Stimulated activated CD8-positive, alpha-beta memory T cell treated with anti-CD3 and anti-CD28 coated beads, Interleukin-2, amount 100 ng/mL, for 48 hours (primary cell): ENCODE measurements at places on chromosomes 13 and 19.

DNA sequence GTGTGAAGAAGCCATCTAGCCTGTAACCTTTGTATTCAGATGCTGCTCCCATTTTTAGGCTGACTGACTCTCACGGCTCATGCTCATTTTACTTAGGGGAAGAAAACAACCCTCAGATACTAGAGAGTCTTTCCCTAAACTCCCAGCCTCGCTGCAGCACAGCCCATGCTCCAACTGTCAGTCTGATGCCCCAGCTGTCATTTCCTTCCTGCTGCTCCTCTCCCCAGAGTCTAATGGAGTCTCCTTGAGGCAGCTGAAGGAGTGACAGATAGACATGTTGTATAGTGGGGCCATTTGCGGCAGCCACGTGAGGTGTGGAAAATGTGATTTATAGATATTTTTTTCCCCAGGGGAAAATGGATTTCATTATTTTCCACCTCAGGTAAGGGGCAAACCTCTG lies 59.2 kb upstream of the OLFM4 start:
- no peak for DNase-seq

GRCh38 chr19:33468361-33469170 lies 53.0 kb downstream of the PEPD start:
- no peak for DNase-seq

GRCh38 chr19:4557971-4558941 lies 1.2 kb downstream of the SEMA6B start:
- DNase-seq = no peak

DNA sequence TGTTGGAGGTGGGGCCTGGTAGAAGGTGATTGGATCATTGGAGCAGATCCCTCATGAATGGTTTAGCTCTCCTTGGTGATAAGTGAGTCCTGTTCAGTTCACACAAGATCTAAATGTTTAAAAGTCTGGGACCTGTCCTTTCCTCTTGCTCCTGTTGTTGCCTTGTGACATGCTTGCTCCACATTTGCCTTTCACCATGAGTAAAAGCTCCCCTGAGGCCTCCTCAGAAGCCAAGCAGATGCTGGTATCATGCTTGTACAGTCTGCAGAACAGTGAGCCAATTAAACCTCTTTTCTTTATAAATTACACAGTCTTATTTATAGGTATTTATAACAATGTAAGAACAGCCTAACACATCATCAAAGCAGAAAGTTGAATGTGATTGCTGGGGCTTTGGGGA lies 24.2 kb upstream of the RFC3 start:
- DNase-seq = no peak

DNA sequence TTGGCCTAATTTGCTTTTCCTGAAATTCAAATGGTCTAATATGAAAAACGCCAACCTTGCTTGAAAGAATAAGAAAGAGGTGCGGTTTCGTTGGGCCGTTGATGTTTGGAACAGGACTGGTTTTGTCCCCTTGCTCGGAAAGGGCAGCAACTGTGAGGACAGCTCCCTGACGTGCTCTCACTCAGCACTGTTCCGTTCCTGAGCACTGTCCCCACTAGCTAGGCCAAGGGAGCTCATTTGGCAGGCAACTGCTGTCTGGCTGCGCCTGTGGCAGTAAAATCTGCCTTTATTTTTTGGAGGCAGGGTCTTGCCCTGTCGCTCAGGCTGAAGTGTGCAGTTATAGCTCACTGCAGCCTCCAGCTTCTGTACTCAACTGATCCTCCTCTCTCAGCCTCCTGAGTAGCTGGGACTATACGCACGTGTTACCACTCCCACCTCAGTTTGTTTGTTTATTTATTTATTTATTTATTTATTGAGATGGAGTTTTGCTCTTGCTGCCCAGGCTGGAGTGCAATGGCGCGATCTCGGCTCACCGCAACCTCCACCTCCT lies 4.5 kb downstream of the LDLR start:
- no peak for DNase-seq

DNA sequence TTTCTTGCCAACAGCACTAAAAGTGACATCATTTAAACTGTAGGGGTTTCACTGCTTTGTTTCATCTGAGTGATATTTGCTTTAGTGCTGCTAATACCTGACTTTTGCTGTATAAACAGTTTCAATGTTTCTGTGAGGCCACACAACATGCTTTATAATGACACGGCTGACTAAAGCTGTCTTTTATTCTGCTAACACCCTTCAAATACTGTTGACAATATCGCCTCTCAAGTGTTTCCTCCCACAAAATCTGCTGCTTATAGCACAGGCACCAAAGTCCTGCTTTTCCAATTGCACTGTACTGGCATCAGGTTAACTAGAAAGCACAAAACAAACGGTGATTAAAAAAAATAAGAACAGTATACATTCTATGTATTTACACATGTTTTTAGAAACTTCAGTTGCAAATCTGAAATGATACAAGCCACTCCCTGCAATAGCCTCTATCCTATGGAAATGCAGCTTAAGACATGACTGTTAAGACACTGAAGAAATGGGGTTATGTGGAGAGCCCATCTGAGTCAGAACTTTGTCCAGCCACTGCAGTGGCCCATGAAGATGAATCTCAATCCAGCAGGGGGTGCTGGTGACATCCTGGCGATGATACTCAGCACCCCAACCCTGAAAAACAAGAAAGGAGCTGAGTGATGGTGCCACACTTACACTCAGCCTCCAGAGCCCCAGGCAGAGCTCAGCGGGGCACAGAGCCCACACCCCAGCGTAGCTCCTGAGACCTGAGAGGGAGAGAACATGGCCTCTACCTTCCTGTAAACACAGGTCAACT lies 29.4 kb downstream of the RFXAP start:
- DNase-seq = peak; percentile 2

GRCh38 chr19:6602729-6603114 lies 11.8 kb upstream of the CD70 start:
- no peak for DNase-seq

GRCh38 chr19:49339301-49340068 lies 4.3 kb downstream of the CD37 start:
- no peak for DNase-seq

DNA sequence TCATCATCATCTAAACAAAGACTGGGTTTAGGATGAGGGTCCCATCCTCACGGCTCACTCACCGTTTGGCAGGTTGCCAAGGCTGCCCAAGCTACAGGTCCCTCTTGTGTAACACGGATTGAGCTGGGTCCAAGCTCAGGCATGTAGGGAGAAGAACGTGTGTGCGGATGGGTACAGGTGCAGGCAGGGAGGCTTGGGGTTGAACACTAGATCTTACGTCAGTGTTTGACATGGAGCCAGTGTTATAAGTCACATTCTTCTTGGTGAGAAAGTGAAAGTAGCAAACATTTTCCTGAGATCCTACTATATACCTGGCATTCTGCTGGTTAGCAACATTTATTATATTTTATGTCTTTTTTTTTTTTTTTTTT lies 136.8 kb upstream of the RNF113B start:
- no peak for DNase-seq

GRCh38 chr19:16338470-16339360 lies 14.1 kb downstream of the KLF2 start:
- DNase-seq = no peak

DNA sequence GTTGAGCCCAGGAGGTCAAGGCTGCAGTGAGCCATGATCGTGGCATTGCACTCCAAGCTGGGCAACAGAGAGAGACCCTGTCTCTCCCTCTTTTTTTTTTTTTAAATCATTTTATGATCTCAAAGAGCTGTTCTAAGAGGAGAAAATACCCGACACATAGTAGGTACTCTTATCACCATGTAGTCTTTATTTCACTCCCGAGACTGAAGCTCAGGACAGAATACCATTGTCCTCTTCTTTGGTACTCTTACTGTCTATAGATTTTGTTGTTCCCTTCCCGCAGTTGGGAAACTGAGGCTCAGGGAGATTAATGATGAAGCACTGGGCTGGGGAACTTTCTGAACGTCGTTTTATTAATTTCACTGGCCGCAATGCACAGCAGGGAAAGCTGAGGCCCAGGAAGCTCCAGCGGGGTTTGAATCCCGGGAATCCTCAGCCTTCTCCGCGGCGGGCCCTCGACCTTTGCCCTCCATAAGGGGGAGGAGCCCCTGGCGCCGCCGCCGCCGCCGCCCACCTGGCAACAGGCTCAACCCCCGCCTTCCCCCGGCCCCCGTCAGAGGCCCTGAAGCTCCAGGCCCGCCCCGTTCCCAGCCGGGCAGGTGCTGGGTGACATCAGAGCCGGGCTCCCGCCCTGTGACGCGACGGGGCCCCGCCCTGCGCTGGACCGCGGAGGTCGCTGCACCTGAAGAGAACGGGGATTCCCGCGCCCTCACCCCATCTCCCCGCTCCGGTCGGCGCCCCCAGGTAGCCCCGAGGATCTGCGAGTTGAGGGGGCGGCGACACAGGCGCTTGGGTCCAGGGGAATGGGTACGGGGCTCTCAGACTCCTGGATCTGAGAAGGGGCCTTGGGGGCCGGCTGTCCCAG lies 1.6 kb downstream of the MYH14 start:
- no peak for DNase-seq

- DNase-seq = peak; percentile 48
Measured at GRCh38 chr19:50147462-50148423, 15.3 kb downstream of the IZUMO2 start.

DNA sequence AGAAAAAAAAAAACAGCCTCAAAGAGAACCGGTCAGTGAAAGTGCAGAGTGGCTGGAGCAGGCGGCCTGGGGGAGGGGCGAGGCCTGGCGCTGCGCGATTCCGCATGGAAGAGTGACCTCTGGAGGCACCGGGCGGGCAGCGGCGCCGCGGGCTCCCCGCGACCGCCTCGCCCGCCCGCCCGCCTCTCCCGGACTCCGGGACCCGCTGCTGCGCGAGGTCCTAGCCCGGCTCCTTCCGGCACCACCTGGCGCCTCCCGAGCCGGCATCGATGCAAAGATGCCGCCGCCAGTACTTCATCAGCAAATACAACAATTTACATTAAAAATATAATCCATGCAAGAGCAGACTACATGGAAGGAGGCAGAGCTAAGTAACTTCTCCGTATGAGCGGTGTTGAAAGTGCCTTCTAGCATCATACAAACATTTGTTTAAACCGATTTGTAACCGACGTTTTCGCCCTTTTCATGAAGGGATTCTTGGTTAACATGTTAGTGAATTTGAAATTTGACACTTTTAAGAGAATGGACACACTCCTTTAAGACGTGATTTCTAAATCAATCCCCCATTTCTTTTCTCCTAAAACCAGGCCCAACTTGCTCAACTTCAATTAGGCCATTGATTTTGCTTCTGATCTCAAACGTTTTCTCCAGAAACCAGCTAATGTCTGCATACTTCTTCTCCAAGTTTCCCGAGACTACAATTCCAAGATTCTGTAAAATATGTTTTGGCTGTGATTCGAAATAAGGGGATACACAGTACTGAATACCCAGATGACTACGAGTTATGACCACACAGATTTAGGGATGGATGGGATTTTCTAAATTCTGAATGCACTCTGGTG lies 2.1 kb downstream of the EFNB2 start:
- DNase-seq = no peak

DNA sequence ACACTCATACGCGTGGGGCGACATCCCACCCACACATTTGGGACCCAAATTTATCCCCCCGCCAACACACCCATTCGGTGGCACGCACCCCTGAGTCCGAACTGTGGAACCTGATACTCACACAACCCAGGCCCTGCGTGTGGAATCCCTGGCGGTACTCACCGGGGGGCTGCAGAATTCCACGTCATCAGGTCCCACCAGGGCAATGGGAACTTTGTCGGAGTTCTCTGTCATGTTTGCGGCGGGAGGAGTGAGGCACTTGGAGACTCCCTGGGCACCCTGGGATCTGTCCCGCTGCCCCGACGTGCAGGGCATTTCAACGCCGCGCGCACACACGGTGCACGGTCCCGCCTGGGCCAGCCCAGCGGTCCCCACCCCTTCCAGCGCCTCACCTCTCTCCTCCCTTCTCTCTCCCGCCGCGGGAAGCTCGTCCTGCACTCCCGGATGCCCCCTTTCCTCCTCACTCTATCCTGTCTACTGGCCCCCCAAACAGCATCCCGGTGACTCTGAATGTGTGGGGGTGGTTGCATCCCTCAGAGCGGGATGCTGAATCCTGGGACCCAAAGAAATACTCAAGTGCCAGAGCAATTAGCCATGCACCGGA lies at the start of gene CNMD:
CNMD (minus strand) TSS at position 353 of the 604 bp plus-strand sequence; CDS start at position 234, 119 bp downstream.
- DNase-seq = no peak

DNA sequence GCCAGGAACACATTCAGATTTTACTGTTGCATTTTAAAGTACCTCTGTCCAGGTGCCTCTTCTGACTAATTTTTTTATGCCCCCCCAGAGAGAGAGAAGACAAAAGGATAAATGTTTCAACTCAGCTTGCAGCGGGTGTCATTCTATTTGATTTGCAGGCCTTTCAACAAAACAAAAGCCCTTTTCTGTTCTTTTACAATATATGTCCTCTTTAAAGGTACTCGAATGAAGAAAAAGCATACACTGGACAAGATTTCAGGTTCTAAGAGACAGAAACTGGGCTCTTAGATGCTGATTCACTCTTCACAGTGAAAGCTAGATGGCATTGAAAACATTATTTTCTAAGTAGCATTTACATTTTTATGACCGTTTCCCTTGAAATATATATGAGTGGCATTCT lies 2.9 kb upstream of the FRY start:
- no peak for DNase-seq

- no peak for DNase-seq
Measured at GRCh38 chr13:104983601-104984000, 1551.9 kb downstream of the EFNB2 start.

GRCh38 chr13:36418022-36418805 lies 14.1 kb upstream of the CCNA1 start:
- no peak for DNase-seq

DNA sequence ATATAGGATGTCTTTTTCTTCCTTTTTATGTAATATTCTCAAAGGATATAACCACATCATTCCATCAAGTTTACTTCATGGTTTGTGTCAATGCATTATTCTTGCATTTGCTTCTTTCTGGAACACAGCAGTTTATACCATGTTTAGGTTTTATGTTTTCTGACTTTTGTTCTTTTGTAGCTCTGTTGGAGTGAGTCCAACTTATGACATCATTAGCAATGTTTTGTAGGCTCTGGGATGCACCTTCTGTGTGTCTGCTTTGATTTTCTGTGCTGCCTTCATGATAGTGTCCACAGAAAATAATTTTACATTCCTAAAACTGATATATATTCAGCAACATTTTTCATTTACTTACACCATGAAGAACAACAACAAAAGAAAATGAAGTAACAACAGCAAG lies 68.9 kb downstream of the SHISA2 start:
- no peak for DNase-seq

DNA sequence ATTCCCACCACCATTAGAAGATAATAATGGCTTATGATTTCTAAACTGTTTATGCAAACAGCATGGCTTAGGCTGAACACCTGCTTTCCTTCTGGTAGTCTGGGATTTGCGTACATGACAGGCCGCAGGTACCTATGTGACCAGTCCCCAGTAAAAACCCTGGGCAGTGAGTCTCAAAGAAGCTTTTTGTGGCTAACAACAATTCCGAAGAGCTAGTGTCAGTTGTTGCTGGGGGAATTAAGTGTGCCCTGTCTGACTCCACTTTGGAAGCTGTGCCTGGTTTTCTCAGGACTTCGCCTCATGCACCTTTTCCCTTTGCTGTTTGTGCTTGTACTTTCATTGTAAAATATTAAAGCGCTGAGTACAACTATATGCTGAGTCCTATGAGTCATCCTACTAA lies 250.2 kb upstream of the MIR17HG start:
- no peak for DNase-seq

- no peak for DNase-seq
Measured at GRCh38 chr13:105441051-105441750, 1094.3 kb downstream of the EFNB2 start.

GRCh38 chr19:44753932-44754749 lies 5.6 kb downstream of the BCL3 start:
- DNase-seq = peak; percentile 79

- no peak for DNase-seq
Measured at GRCh38 chr13:71721104-71721503, 145.9 kb downstream of the DACH1 start.
